ENCODE measurements at places on chromosomes 4 and X. TPM values are rescaled to one million over a fixed set of nuclear protein-coding genes. Genes with fewer than 3 reads are reported as not detected.

Gene ATP10D
- total RNA-seq, result 0.71 TPM

Gene IQCM
- total RNA-seq, result not detected

Gene AMTN
- not detected for total RNA-seq

Gene MAGEB10
- total RNA-seq, result not detected

Gene CNKSR2
- 7.1 TPM for total RNA-seq

Gene ZNF81
- total RNA-seq, result 4.0 TPM

Gene PAK3
- total RNA-seq, result 0.30 TPM

Gene TEC
- 2.7 TPM for total RNA-seq

Gene GNRHR
- total RNA-seq, result not detected

Gene ARAP2
- 45.4 TPM for total RNA-seq

Gene MAGEA6
- total RNA-seq, result not detected

Gene PRDX4
- 80.3 TPM for total RNA-seq

Gene TET2
- total RNA-seq, result 28.9 TPM

Gene SUPT20HL1
- total RNA-seq, result not detected

Gene FAM9B
- not detected for total RNA-seq

Gene DUSP21
- total RNA-seq, result not detected

Gene ZNF732
- not detected for total RNA-seq

Gene CCDC120
- total RNA-seq, result 4.5 TPM

Gene SLC38A5
- total RNA-seq, result 195 TPM

Gene FAM200B
- total RNA-seq, result 6.0 TPM

Gene PPARGC1A
- not detected for total RNA-seq

Gene FAAH2
- 4.0 TPM for total RNA-seq

Gene MAGEA1
- total RNA-seq, result not detected

Gene CACNA1F
- total RNA-seq, result 0.07 TPM

Gene SSX3
- total RNA-seq, result not detected

Gene SPANXA1
- not detected for total RNA-seq

Gene RPA4
- 0.78 TPM for total RNA-seq

Gene CFI
- not detected for total RNA-seq

Gene NIPAL1
- 3.8 TPM for total RNA-seq

Gene UGT2B17
- not detected for total RNA-seq

Gene ZFYVE28
- 4.4 TPM for total RNA-seq

Gene NDST4
- total RNA-seq, result not detected

Gene DCHS2
- total RNA-seq, result not detected

Gene PABPC4L
- total RNA-seq, result not detected

Gene CYSLTR1
- 17.2 TPM for total RNA-seq

Gene TMEM31
- total RNA-seq, result not detected

Gene CPZ
- total RNA-seq, result not detected

Gene PRKG2
- total RNA-seq, result 0.12 TPM

Gene PDE6B
- total RNA-seq, result 14.5 TPM

Gene RTL9
- total RNA-seq, result not detected

Gene ARMCX5
- 8.9 TPM for total RNA-seq

Gene QRFPR
- total RNA-seq, result not detected

Gene TSPAN7
- total RNA-seq, result not detected

Gene HSD17B13
- total RNA-seq, result 0.19 TPM

Gene DCAF8L2
- not detected for total RNA-seq

Gene HDX
- 2.7 TPM for total RNA-seq

Gene PASD1
- not detected for total RNA-seq

Gene C4orf17
- total RNA-seq, result not detected

Gene USP51
- total RNA-seq, result 2.6 TPM

Gene UGT2B10
- not detected for total RNA-seq

Gene TMEM150C
- not detected for total RNA-seq

Gene ZCCHC18
- 0.69 TPM for total RNA-seq
